CD4-positive, alpha-beta T cell treated with Interleukin-1 beta for 1 hour (primary cell): ENCODE measurements at places on chromosomes 5 and 9.

DNA sequence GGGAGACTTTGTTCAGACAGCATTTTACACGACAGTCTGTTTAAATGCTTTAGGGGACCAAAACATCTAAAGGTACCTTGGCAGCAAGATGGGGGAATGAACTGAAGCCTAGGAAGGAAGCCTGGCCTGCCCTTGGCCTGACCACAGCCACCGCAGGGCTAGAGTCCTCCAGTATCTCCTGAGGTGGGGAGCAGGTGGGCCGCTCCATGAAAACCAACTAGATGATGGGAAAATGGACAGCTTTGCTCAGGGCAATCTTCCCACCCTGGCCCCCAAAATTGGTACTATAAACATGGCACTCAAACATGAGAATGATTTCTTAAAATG lies 153.3 kb downstream of the AUH start:
- no peak for DNase-seq

DNA sequence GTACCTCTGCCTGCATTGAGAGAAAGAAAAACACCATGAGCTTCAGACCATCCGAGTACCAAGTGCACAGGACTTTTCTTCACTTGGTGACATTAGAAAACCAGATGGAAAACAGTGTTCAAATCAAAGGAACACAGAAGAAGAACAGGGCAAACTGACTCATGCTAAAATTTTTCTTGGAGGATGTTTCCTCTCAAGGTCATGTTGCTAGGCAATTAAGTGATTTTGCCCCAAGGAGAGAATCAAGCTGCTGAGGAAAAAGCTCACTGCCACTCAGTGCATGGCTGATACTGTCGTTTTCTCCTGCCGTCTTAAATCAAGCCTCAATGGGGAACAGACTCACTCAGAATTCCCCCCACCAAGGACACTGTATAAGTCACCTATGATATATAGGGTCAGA lies 57.9 kb upstream of the SIMC1 start:
- DNase-seq, result no peak

GRCh38 chr9:98220911-98221310 lies 28.5 kb upstream of the CORO2A start:
- no peak for DNase-seq

DNA sequence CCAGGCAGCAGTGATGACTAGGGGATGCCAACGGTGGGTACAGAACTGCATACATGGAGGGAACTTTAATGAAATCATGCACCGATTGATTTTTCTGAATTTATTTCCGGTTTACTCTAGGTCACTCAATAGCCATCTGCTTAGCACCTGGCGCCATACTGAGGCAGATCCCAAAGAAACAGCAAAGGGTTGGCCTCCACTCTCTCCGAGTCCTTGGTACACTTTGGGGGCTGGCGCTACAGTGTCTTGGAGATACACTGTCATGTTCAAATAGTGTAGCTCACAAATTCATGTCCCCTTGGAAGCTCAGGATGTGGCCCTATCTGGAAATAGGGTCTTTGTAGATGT lies 116.3 kb downstream of the BOD1 start:
- DNase-seq, result no peak

DNA sequence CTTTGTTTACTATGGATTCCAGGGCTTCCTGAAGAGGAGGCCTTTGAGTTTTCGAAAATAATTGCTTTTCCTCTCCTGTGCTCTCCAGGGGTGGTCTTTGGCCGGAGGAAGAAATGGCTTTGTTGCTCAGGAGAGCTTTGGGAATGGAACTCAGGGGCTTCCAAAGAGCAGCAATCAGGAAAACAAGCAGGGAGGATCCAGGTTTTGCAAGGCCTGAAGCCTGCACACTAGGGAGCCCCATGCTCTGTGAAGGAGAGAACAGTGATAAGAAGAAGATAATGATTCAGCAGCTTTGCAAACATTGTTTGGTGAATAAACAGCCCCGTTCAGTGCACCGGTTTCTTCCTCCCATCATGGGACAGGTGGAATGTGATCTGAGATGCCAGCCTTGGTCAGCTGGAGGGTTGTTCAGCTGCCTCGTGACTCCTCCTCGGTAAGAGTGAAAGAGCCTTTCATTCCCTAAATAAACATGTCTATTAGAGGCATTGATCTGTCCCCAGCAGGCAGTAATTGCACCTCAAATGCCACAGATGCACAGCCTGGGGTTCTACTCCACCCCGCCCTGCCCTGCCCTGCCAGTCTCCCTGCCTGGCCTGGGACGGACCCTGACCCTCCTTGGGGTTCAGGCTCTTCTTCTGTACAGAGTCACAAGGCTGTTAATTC lies 11.5 kb upstream of the ALDH1B1 start:
- no peak for DNase-seq

GRCh38 chr5:8807636-8808035 lies 738.2 kb downstream of the SEMA5A start:
- no peak for DNase-seq

- no peak for DNase-seq
Measured at GRCh38 chr5:116472274-116472673, 102.3 kb downstream of the SEMA6A start.

GRCh38 chr9:36625006-36625615 lies 52.4 kb downstream of the MELK start:
- no peak for DNase-seq

DNA sequence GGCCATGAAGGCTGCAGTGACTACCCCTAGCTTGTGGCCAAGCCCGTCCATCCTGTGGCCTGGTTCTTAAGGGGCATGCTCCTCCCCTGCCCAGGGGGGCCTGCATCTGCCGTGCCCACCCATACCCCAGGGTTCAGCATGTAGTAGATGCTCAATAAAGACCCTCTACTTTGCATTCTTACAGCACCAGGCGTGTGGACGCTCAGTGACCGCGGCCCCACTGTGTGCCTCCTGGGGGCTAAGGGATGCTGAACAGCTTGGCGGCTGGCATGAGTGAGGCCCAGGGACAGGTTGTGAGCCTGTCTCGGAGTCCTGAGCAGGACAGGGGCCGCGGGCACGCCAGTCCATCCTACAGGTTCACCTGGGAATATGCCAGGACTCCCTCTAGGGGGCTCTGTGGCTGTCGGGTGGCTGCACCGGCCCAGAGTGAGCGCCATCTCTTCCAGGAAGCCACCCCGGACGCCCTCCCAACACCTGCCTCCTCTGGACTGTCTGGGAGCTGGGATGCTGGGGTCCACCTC lies 9.1 kb downstream of the NOTCH1 start:
- DNase-seq, result no peak

DNA sequence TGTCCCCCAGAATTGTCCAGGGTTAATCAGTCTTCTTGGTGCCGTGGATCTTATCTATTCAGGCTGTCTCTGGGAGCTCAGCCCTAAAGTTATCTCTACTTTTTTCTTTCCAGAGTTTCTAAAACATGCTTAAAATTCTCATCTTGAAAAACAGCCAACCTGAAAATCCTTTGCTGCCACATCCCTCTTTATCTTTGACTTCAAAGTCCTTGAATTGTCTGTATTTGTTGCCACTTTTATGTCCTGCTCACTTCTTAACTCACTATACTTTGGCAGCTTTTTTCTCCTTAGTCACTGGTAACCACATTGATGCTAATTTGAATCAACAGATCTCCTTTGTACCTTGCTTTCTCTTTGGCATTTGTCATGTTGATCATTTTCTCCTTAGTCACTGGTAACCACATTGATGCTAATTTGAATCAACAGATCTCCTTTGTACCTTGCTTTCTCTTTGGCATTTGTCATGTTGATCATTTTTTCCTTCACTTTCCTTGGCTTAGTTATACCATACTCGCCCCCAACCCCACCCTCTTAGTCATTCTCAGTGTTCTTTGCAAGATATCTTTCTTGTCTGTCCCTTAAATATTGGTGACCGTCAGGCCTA lies 8.5 kb downstream of the DMXL1 start:
- DNase-seq, result no peak

DNA sequence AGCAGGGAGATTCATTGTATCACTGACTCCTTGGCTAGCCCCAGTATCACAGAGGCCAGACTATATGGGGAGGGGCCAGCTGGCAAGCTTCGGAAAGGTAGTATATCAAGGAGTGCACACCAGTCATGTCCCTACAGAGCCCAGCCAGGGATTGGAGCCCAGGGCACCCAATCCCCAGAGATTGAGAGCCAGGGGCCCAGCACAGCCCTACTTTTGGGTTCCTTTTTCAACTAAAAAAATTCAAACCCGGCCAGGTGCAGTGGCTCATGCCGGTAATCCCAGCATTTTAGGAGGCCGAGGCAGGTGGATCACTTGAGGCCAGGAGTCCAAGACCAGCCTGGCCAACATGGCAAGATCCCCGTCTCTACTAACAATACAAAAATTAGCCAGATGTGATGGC lies 5.4 kb upstream of the MYORG start:
- DNase-seq, result no peak

DNA sequence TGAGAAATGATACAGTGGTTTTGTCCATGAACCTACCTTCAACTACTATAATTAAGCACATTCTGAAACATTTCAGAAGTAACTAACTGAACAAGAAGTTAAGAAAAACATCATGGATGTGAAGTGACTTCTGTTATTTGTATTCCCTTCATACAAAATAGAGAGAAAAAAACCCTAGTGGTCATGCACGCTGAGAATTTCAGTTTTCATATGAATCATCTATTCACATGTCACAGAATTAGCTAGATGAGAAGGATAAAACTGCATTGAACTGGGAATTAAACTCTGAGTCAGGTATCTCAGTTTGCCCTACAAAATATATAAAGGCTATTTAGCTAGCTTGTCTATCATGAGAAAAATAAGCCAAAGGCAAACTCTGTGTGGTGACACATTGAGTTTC lies 451.8 kb upstream of the FTMT start:
- no peak for DNase-seq

DNA sequence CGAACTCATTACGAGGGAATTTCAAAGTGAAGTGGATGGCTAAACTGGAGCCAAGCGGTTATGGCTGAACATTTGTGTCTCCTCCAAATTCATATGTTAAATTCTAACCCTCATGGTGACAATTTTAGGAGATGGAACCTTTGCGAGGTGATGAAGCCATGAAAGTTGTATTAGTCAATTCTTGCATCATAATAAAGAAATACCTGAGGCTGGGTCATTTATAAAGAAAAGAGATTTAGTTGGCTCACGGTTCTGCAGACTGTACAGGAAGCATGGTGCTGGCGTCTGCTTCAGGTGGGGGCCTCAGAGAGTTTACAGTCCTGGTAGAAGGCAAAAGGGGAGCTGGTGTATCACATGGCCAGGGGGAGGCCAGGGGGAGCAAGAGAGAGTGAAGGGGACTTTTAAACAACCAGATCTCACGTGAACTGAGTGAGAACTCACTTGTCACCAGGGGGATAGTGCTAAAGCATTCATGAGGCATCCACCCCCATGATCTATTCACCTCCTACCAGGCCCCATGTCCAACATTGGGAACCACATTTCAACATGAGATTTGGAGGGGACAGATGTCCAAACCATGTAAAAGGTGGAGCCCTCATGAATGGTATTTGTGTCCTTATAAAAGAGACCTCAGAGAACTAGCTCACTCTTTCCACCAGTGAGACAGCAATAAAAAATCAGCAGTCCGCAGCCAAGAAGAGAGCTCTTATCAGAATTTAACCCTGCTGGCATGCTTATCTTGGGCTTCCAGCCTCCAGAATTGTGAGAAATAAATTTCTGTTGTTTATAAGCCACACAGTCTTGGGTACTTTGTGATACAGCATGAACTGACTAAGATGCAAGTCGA lies 143.4 kb downstream of the MTRR start:
- no peak for DNase-seq

DNA sequence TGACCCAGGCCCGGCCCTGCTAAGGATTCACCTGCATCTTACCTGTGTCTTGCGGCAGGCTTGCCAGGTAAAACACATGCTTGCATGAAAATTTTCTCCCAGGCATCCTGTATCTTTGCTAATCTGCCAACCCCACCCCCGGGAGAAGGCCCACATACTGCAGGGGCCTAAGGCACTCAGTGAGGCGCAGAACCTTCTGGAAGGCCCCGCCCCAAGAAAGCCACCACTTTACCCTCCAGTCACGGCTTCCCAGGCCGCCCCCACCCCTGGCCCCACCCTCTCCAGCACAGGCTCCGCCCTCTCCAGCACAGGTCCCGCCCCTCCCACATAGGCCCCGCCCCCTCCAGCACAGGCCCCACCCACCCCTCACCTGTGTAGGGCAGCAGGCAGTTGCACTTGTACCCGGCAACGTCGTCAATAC lies 29.8 kb upstream of the SEC16A start:
- DNase-seq, result peak; percentile 29

DNA sequence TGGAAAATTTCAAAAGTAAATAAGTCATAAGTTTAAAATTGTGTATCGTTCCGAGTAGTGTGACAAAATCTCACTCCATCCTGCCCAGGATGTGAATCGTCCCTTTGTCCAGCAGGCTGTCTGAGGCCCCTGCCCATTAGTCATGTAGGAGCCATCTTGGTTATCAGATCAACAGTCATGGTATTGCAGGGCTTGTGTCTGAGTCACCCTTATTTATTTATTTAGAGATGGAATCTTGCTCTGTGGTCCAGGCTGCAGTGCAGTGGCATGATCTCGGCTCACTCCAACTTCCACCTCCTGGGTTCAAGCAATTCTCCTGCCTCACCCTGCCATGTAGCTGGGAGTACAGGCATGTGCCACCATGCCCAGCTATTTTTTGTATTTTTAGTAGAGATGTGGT lies 30.2 kb downstream of the ITGA2 start:
- DNase-seq, result no peak

GRCh38 chr5:175873088-175873454 lies 1.7 kb downstream of the CPLX2 start:
- DNase-seq, result no peak

DNA sequence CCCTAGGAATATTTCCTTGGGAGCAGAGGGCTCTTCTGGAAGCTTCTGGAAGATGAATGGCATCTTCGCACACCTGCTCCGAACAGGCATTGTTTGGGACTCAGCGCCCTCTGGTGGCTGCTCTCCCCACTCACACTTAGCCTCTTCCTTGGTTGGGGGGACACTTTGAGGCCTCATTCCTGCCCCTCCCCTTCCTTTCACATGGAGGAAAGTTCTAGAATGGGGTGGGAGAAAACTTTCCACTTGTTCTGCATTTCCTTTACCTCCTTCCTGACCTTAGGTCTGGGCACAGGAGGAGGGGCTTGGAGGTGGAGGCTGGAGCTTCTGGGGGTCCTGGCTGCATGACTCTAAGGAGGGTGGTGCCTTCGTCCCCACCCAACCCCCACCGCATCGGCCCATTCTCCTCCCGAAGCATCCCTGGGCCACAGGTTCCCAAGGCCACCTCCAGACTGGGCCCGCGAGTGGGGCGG lies 19.3 kb upstream of the SMIM32 start:
- DNase-seq, result peak; percentile 26

- no peak for DNase-seq
Measured at GRCh38 chr5:126543660-126544059, 51.4 kb downstream of the ALDH7A1 start.

DNA sequence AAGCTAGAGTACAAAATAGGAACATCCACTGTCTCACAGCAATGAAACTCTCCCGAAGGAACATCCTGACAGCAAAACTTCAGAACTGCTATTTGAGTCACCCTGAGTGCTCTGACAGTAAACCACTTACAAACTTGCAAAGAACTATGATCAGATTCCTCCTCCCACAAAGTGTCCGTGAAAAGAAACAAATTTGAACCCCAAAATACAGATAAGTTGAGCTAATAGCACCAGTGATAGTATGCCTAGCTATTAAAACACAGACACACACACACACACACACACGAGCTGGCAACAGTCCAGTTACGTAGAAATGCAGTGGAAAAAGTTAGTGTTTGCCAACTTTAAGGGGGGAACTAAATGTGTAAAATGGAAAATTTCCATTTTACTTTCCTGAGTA lies 3.1 kb upstream of the GLIS3 start:
- no peak for DNase-seq
